NCI-H1417 (cell line): ENCODE measurements at places on chromosomes 3 and 15.

- DNase-seq, result no peak
Observed at GRCh38 chr15:84112025-84112424, 123.5 kb upstream of the GOLGA6L4 start.

- DNase-seq, result no peak
Observed at GRCh38 chr3:30832961-30833575, 61.4 kb downstream of the GADL1 start.

- no peak for DNase-seq
Observed at GRCh38 chr15:58931987-58932588, 1.4 kb downstream of the SLTM start.

DNA sequence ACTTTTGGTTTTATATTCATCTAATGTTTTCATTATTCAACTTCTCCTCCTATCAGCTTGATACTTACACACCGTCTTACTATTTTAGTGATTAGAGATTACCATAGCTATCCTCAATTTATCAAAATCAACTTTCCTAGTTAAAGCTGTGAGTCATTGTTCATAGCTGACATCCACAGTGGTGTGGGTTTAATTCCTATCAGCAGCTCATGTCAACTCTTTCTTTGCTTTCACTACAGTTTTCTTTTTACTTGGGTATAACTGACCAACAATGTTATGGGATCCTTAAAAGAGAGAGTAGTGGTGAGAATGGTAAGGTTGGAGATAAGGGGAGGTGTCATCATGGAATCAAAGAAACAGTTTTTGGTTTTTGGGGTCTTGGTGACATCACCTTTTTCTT is 112.7 kb downstream of the NFKBIZ start:
- DNase-seq, result no peak

- DNase-seq, result no peak
Observed at GRCh38 chr3:187795207-187795960, 50.1 kb upstream of the BCL6 start.

DNA sequence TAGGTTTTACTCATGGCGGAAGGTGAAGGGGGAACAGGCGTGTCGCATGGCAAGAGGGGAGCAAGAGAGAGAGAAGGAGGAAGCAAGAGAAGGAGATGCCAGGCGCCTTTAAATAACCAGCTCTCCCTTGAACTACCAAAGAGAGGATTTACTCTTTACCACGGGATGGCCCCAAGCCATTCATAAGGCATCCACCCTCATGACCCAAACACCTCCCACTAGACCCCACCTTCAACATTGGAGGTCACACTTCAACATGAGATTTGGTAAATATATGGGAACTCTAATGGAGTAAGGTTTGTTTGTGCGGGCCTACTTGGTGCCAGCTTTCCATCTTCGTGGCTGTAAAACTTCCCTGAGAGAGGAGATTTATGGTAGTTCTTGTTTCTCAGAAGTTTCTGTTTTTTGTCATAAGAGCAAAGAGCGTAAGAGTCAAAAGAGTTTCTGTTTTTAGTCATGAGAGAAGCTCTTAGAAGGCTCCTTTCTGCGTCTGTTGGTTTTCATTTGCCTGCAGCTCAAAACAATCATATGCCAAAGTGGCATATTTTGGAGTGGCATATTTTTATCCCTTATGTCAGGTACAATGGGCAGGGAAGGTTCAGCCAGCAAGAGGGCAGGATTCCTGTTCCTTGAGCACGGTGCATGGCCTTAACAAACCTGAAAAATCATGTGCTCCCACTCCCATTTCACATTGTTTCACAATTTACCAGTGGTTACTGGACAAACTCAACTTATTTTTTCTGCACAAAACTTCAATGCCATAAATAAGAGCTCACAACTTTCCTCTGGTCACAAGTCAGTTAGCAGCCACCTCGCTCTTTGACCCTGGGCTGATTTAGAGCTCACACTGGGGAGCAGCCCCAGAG is 12.5 kb downstream of the PML start:
- no peak for DNase-seq

DNA sequence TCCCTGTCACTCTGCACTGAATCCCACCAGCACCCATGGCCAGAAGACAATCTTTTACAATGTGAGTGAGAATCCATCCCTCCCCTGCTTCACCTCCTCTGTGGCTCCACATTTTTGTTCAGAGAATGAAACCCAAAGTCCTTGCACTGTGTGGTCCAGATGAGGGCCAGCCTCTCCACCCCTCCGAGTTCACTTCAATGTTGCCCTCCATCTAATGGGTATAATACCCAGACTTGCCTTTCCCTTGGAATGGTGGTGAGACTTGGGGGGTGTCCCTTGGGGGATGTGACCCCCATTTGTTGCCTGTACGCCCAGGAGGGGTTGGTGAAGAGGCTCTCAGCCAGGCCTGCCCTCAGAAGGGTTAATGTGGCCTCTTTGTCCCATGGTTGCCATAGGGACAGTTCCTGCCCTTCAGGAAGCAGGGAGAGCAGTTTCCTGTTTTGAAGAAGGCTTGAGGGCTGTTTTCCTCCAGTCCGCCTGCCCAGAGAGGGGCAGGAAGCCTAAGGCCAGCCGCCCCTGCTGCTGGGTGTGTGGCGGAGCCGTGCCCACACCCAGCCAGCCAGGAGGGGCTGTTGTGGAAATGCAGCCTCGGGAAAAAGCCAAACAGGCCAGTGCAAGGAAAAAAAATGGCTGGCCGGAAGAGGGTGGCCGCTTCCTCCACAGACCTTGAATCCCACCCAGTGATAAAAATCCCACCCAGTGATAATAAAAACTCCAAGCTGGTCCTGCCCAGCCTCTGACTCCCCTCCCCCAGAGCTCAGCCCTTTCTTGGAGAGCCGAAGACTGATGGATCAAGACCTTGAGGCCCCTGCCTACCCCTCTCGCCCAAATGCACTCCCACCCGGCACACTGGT is 14.6 kb upstream of the FGD5 start:
- DNase-seq, result no peak

GRCh38 chr3:57500506-57500905 is 43.6 kb downstream of the DNAH12 start:
- no peak for DNase-seq
